ENCODE measurements at places on chromosomes 6 and 20.

GRCh38 chr6:79798841-79799240, 148.5 kb downstream of the ELOVL4 start:
- DNase-seq, result no peak

DNA sequence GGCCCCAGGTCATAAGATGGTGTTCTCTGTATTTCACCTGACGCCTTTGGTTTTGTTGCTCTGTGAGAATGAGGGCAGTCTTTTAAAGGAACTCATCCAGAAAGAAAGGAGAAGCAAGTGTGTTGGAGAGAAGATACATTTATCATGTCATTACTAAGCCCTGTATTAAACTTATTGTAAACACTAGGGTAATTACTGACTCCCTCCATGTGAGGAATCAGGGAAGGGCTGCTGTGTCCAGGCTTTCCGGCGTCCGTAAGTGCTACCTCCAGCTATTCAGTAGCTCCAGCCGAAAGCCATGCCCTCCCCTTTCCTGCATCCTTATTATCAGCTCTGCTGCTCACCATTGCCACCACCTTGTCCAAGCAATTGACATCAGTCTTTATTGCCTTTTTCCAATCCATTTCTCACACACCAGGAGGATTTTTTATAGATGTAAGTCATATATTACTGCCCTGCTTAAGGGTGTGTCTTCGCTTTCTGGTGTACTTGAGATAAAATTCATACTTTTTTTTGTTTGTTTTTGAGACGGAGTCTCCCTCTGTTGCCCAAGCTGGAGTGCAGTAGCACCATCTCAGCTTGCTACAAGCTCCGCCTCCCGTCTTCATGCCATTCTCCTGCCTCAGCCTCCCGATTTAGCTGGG, 94.7 kb downstream of the RPP40 start:
- no peak for DNase-seq

- DNase-seq, result no peak
These were observed 4.9 kb downstream of the TRIB3 start for GRCh38 chr20:385448-385847.

- DNase-seq, result no peak
These were observed 23.5 kb downstream of the RUNX2 start for GRCh38 chr6:45351667-45352066.

DNA sequence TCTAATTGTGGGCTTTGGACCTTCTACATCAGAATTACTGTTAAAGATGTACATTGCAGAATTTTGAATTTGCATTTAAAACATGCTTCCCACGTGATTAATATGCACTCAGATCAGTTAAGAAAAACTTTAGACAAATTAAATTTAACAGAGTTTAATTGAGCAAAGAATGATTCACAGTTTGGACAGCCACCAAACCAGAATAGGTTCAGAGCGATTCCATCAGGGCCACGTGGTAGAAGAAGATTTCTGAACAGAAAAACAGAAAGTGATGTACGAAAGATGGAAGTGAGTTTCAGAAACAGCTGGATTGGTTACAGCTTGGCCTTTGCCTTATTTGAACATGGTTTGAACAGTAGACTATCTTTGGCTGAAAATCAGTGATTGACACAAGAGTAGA, 704.2 kb upstream of the MAP3K7 start:
- DNase-seq, result no peak

GRCh38 chr20:63325554-63326313, 32.7 kb downstream of the COL20A1 start:
- no peak for DNase-seq

GRCh38 chr6:20020526-20020925, 183.4 kb downstream of the ID4 start:
- no peak for DNase-seq

DNA sequence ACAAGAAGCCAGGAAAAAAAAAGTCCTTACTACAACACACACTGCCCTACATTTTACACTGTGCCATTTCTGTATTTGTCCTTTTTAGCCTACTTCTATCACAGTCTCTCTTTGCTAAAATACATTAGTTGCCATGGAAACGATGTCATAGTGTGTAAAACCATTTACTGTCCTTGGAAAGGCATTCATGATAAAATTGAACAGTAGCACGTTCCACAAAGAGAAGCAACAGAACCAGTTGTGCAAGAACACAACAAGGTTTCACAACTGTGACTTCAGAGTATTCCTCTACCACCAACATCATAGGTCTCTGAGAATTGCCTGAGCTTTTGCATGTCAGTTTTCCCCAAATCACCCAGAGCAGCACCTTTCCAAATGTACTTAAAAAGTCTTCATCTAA, 20.5 kb downstream of the FYN start:
- peak; percentile 30 for DNase-seq

- no peak for DNase-seq
These were observed 172.4 kb downstream of the TBC1D32 start for GRCh38 chr6:121161886-121162285.

DNA sequence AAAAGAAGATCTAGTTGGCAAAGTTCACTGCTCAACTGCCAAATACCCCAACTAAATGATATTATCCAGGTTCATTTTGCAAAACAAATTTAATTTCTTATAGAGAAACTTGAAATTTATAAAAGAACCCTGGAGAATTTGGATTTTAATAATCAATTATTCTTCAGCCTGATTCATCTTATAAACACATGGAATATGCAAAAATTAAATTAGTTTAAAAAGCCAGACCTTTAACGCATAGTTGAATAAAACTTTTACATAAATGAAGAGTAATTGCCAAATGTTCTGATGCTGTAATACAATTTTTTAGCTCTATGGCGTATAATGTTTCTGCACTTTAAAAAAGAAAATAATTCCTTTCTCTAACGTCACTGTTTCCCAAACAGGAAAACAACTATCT, 33.2 kb upstream of the ANKRD60 start:
- no peak for DNase-seq

- no peak for DNase-seq
These were observed 85.9 kb upstream of the HMGCLL1 start for GRCh38 chr6:55664591-55665587.

GRCh38 chr6:7911345-7911725, 747 bp upstream of the TXNDC5 start:
- DNase-seq, result no peak

GRCh38 chr20:12883507-12883885, 125.3 kb upstream of the SPTLC3 start:
- no peak for DNase-seq

DNA sequence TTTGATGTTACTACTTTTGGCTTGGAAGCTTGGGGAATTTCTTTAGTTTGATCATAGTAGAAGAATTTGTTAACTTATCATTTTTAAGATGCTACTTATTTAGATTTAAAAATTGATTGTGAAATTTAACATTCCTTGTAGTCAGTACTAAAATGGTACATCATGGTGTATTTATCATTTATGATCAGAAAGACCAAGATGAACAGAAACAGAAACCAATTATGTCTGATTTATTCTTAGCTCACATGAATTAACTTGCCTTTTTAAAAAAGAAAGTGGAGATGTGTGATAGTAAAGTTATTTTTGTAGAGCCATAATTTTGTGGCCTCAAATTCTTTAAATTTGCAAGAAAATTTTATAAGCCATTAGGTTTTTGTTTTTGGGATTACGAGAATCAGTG, 77.6 kb downstream of the LIN28B start:
- no peak for DNase-seq

DNA sequence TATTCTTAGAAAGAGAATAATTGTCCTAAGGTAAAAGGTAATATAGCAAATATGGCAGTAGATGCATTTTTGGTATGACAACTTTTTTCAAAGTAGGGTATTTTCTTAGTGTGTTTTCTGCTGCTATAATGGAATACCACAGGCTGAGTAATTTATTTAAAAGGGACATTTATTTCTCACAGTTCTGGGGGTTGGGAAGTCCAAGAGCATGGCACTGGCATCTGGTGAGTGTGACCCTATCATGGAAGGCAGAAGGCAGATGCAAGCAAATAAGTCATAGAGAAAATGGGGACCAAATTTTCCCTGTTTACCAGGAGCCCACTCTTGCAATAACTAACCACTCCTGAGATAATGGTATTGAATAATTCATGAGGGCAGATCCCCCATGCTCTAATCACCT, 922.5 kb upstream of the MAN1A1 start:
- DNase-seq, result no peak

DNA sequence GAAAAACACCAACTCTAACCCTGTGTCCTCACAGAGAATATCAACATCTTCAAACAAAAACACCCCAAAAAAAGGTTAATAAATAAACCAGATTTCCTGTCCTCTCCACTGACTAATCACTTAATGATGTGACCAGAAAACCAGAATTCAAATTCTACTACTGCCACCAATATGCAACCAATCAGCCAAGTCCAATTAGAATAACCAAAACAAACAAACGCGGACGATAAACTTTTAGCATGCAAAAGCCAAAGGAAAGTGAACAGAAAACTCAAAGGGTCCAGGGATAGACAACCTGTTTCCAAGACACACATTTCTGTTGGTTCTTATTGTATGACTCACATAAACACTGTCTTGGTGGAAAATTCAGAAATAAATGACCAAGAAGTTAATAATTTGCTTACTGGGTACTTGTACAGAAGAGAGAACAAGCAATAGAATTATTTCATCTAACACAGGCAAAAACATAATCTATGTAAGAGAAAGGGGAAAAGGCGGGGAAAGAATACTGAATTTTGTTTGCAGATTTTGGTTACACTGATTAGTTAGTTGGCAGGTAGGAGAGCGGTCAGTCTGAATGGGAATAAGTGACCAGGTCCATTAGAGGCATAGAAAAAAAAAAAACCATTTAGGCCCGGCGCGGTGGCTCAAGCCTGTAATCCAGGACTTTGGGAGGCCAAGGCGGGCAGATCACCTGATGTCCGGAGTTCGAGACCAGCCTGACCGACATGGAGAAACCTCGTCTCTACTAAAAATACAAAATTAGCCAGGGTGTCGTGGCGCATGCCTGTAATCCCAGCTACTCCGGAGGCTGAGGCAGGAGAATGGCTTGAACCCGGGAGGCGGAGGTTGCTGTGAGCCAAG, 34.1 kb downstream of the HFE start:
- DNase-seq, result no peak

DNA sequence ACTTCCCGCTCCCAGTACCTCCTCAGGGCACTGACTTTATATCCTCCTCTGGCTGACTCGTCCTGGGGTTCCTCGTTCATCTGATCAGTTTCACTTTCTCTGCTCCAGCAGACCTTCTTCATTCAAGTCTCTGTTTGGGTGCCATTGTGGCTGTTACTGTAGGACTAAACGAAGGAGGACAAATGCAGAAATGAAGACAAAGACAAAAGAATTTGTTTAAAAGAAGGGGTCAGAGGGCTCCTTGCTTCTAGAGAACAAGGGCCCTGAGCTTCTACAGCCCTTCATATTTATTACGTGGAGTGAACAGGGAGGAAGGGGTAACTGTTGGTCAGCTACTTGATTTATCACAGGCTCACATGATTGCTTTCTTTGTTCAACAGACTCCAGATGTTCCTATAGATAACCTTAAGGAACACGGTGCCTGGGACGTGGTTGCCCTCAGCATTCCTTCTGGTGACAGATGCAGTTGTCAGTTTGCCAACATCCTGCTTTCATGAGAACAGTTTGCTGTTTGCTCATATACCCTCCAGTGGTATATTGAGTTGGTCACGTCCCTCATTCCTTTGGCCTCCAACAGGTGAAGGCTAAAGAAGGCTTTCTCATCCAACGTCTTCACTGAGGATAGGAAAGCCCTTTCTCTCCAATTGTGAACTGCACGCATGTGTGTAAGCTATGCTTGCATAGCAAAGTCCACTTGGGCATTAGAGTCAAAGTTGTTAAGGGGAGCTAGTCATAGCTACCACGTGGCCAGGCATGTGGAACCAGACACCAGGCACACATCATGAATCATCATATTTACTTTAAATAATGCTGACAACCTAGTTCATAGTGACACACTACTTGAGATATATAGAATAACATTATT, 69.1 kb upstream of the BTN3A2 start:
- DNase-seq, result no peak

- no peak for DNase-seq
These were observed 24.8 kb upstream of the APMAP start for GRCh38 chr20:25017257-25017803.

GRCh38 chr6:41586252-41587007, 40.2 kb downstream of the FOXP4 start:
- no peak for DNase-seq

DNA sequence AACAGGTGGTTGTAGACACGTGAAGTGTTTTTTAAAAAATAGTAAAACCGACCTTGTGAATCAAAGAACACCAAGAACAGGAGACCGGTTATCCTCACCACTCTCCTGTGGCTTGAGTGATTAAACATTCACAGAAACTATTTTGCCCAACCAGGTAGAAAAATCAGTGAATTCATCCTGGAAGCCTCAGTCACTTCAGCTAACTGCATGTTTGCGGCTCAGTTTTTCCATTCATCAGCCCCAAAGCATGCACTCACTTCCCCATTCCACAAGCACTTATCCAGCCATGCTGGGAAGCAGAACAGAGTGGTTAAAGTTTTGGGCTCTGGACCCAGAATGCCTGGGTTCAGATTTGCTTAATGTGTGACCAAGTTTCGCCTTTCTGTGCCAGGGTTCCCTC, 2.4 kb downstream of the LRRN4 start:
- no peak for DNase-seq

DNA sequence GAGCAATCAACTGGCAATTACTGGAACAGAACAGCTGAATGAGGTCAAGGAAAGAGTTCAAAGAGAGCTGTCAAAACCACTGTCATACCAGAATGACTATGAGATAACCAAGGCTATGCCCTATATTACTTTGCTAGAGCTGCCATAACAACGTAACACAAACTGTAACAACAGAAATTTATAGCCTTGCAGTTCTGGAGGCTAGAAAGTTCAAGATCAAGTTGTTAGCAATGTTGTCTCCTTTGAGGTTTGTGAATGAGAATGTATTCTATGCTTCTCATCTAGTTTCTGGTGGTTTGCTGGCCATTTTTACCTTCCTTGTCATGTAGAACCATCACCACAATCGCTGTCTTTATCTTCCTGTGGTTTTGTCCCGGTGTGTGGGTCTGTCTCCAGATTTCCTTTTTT, 1323.0 kb upstream of the GJE1 start:
- no peak for DNase-seq

DNA sequence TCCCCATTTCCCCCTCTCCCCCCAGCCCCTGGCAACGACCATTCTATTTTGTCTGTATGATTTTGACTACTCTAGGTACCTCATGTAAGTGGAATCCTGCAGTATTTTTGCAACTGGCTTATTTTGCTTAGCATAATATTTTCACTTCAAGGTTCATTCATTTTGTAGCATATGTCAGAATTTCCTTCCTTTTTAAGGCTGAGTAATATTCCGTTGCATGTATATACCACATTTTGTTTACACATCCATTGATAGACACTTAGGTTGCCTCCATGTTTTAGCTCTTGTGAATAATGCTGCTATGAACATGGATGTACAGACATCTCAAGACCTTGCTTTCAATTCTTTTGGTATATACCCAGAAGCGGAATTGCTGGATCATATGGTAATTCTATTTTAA, 1.4 kb upstream of the UQCC2 start:
- DNase-seq, result no peak

- DNase-seq, result no peak
These were observed 25.2 kb downstream of the PACSIN1 start for GRCh38 chr6:34491091-34491430.

Data from naive thymus-derived CD4-positive, alpha-beta T cell (primary cell).